ENCODE measurements at places on chromosomes 12 and 14.

DNA sequence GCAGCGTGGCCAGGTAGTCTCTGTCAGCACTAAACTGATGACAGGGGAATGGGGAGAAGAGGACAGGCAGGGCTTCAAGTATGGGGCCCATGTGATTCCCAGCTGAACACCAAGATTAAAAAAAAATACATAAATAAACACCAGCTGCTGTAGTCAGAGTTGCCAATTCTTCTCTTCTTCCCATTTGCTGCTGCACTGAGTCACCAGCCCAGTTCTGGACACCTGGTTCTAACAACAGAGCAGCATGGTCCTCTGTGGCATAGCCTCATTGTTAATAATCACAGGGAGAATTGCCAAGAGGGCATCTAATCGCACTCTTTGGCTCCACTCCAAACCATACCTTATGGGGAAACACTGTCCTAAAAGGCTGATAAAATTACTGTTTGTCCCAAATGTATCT is 15.1 kb downstream of the PPM1H start:
- no peak for DNase-seq

DNA sequence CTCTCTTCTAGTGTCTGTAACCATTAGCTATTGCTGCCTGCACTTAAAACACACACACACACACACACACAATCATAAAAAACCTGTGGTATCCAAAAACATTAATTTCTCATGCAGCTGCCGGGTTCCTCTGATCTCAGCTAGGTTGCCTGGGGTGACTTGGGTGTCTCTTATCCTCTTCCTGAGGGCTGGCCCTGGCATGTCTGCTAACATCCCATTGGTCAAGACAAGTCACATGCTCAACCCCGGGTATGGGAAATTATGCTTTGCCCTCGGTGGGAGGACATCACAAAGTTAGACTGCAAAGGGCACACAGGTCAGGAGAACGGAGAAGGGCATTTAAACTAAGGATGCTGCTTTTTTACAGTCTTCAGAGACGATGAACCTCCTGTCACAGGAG is 55.7 kb downstream of the TRPV4 start:
- DNase-seq = peak; percentile 12

DNA sequence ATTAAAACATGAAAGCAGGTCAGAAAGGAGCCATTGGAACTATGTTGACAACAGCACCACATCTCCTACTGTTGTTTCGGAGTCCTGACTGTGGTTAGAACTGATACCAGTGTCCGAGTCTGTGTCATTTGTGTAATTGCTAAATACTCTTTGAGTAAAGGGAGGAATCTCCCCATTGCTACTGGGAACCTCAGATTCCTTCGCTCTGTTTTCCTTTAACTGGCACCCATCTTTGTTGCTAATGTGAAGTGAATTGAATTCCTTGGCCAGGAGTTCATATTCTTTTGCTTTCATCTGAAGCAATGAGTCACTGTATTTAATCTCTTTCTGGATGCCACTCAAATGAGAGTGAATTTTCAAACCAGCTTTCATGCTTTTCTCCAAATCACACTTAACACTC is 31.5 kb downstream of the RASSF9 start:
- DNase-seq = no peak

- DNase-seq = no peak
Measured at GRCh38 chr12:27868139-27868538, 88.1 kb upstream of the MANSC4 start.

DNA sequence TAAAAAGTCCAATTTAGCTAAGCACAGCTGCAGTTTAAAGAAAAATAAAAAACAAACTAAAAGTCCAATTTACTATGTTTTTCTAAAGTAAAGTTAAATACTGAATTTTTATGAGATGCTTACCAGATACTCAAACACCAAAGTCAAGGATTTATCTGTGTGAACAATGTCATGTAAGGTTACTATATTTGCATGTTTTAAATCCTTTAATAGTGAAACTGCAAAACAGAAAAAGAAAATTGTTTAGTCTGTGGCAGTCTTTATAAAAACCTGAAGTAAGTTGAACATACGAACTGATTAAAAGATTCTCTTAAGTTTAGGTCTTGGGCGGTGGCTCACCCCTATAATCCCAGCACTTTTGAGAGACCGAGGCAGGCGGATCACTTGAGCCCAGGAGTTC is 102.7 kb downstream of the CDK17 start:
- no peak for DNase-seq

DNA sequence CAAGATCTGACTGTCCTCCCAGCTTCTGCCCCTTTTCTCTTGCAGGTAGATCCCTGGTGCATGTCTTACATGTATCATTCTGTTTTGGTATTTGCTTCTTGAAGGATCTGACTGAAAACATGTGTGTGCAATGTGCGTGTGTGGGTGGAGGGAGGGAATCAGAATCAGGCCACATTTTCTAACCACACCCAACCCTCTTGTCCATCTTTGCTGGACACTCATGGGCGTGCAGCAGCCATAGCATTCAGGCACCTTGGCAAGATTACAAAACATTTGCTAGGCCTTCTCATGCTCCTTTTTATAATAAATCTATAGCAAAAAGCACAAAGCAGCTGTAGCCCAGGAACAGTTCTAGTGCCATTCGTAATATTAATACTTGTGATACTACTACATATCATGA is 233.6 kb upstream of the E2F7 start:
- no peak for DNase-seq

DNA sequence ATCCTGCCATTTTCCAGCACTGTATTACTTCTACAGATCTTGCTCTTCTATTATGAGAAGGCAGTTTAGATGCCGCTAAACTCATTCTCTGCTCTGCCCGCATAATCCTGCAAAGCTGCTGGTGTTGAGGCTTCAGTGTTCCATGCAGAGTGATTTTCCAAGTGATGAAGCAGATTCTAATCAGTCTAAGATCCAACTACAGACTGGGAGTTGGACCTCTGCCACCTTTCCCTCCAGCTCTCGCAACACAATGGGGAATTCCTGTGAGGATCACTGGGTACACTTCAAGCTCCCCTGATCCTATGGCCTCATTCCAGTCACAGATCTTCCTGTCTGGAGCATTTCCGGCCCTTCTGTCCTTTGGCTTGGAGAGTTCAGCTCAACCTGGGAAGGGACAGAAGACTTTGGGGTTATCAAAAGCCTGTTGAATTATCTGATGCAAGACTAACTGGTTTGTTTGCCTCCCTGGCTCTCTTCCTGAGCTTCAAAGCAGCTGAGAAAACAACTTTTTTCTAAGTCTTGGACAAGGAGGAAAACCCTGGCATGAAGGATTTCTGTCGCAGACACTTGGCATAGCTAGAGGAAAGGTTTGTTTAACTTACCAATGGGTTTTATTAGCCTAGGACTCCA is 333.9 kb downstream of the ZFP36L1 start:
- DNase-seq = no peak

Measured in activated T-cell treated with anti-CD3 and anti-CD28 coated beads for 48 hours (primary cell).